ENCODE measurements at places on chromosomes 16 and 17. TPM values are rescaled to one million over a fixed set of nuclear protein-coding genes. Genes with fewer than 3 reads are reported as not detected.

The USP43 gene
- 8.4 TPM for total RNA-seq

The CA7 gene
- not detected for total RNA-seq

The MPV17L gene
- 3.3 TPM for total RNA-seq

The CKLF gene
- total RNA-seq = 76.6 TPM

The GLOD4 gene
- 48.9 TPM for total RNA-seq

The SLC38A8 gene
- not detected for total RNA-seq

The GUCY2D gene
- not detected for total RNA-seq

The DUS2 gene
- 17.7 TPM for total RNA-seq

The CIBAR2 gene
- not detected for total RNA-seq

The RNF112 gene
- under 0.01 TPM for total RNA-seq

The MLKL gene
- total RNA-seq = 12.7 TPM

The GNAO1 gene
- total RNA-seq = under 0.01 TPM

The SPAG7 gene
- 55.0 TPM for total RNA-seq

The KIF2B gene
- not detected for total RNA-seq

The CBFA2T3 gene
- total RNA-seq = not detected

The TMEM204 gene
- 1.6 TPM for total RNA-seq

The CORO6 gene
- 1.3 TPM for total RNA-seq

The COG7 gene
- total RNA-seq = 12.4 TPM

The CD300A gene
- not detected for total RNA-seq

The ARSG gene
- 1.3 TPM for total RNA-seq

The MT1G gene
- total RNA-seq = not detected

The LPCAT2 gene
- total RNA-seq = 7.7 TPM
